NCI-H2029 (cell line): ENCODE measurements at places on chromosomes 3 and 15.

- DNase-seq, result no peak
Observed at GRCh38 chr15:89490814-89491315, 5.5 kb downstream of the RHCG start.

DNA sequence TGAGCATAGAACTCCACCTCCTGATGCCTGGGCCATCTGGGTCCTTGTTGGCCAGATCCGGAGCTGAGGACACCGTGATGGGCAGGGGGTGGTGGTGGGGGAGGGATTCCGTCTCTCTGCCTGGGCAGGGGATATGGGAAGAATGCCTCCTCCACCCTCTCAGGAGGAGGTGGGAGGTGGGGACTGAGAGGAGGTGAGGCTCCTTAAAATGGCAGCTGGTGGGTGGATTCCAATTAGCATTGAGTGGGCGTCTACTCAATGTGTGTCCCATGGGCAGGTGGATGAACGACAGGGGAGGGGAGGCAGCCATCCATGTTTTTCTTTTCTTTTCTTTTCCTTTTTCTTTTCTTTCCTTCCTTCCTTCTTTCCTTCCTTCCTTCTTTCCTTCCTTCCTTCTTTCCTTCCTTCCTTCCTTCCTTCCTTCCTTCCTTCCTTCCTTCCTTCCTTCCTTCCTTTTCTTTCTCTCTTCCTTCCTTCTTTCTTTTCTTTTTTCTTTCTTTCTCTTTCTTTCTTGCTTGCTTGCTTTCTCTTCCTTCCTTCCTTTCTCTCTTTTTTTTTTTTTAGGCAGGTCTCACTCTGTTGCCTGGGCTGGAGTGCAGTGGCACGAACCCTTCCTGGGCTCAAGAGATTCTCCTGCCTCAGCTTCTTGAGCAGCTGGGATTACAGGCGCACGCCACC, 5.0 kb downstream of the SLC28A1 start:
- no peak for DNase-seq

DNA sequence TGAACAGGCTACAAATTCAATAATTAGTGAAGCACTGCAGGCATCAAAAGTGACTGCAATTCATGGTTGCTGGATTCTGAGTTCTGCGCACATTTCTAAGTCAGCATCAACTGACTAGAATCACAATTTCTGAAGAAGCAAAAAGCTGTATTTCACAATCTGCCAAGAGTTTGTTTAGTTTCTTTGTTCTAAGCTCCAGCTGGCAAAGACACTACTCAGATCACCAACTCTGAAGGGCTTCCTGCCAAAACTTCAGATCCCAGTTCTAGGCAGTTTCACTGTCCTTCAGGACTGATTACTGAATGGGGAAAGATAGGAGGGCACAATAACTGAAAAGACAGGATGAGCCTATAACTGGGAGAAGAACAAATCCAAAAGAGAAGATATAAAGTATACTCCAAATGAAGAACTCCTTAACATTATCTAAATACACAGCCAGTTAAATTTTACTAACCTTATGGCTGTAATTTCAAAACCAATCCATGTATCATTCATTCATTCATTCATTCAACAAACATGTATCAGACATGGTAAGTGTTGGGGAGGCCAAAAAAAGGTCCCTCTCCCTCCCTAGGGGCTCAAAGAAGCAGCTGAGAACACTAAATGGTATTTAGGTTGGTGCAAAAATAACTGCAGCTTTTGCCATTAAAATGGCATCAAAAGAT, 17.1 kb downstream of the TJP1 start:
- no peak for DNase-seq

- no peak for DNase-seq
Observed at GRCh38 chr3:5013021-5013906, 34.0 kb downstream of the BHLHE40 start.

DNA sequence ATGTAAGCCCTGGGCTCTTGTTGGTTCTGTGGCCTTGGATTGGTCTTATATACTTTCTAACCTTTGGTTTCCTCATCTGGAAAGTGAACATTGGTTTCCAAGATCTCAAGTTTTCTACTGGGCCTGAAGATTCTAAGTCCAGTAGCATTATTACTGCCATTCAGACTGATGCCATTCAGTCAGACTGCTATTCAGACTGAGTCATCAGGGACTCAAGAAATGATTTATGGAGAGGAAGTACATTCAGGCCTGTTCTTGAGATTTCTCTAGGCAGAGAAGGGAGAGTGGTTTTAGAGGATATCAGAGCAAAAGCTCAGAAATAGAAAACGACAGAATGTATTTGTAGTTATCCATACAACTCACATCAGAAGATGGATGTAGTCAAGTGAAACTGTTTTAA, 557.2 kb downstream of the NR2F2 start:
- no peak for DNase-seq

DNA sequence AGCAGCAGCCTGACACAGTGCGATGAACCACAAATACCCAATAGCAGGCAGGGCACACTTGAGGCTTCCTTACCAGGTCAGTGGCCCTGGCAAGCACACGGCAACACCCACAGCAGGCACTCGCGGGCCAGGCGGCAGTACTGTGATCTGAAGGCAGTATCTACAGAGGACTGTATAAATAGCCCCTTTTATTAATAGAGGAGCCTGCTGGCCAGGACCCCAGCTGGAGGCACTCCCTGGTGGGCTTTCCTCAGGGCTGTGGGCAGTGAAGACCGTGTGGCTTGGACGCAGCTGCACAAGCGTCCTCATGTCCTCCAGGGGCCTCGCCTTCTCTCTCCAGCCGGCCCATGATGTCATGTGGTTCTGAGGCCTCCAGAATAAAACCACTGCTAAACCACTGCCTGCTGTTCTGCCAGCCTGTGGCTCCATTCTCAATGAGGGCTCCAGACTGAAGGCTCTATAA, 44.1 kb downstream of the LRIG1 start:
- no peak for DNase-seq

DNA sequence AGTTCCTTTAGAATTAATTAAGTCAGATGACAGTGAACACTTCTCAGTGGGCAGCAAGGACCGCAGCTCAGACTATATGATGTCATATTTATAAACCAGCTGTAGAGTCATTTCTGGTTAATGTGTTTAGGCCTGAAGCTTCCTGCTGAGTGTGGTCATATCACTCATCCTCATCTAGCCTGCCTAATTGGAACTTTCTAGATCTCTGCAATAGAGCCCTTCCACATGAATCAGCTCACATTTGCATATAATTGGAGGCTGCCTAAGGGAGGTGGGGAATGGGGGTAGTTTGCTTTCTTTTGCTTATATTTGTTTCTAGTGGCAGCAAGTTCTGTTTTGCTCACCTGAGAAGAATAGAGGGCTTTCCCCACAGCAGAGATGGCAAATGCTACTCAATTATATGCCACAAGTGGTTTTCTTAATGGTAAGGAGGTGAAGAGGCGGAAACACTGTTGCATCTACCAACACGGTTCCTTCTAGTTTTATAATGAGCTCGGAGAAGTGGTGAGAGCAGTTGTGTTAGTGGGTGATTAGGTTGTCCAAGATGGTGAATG, 148.1 kb downstream of the KLHL25 start:
- no peak for DNase-seq

DNA sequence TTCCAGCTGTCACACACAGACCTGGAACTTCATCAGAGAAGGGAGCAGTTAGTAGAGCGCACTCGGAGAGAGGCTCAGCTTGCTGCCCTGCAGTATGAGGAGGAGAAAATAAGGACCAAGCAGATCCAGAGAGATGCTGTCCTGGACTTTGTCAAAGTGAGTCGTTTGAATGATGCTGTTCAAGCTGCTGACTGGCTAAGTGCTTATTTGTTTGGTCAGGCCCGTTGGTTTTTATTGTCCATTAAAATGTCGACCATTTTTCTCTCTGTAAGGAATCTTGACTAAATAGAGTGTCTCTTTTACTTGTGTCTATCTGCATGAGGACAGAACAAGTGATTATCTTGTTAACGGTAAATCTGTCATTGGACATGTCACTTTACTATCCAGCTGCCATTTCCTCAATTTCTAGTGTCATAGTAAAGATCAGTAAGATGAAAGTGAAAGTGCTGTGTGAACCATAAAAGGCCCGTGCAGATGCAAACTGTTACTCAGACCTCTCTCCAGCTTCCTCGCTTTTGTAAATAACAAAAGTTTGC, 56.9 kb downstream of the LRCH3 start:
- no peak for DNase-seq

DNA sequence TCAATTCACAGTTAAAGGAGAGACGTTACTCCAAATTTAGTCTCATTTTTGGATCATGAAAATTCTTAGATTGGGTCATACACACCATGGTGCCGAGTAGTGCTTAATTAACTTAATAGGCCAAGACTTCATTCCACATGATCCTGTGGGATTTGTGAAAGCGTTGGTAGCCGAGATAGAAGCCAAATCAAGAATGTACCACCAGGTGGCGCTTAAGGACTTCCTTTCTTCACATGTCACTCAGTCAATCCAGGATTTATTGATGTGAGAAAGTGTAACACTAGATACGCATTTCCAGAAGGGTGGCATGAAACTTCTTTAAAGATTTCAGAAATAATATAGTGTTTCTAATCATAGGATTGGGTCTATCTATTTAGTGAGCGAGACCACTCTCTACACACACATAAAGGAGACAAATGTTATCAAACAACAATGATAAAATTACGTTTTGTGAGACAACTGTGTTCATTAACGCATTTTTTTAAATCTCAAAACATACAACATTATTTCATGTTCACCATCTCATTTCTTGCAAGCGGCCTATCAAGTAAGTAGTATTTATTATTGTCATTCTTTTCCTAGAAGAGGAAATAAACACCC, 436.1 kb downstream of the CHL1 start:
- DNase-seq, result peak; percentile 55

- DNase-seq, result no peak
Observed at GRCh38 chr3:24270744-24271143, 223.9 kb downstream of the THRB start.

DNA sequence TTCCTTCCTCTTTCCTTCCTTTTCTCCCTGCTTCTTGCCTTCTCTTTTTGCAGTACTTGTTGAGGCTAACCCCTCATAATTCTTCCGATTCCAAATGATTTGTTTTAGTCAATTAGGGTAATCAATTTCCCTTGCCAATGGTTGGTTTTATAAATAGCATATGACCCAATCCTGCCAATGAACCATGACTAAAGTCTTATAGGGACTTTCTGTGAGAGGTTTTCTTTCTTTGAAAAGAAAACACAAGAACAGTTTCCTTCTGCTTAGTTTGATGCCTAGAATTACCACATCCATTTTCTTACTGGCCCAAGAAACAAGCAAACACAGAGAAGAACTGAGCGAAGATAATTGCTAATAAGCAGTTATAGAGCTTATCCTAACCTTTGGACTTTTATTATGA, 292.5 kb upstream of the SATB1 start:
- DNase-seq, result no peak

DNA sequence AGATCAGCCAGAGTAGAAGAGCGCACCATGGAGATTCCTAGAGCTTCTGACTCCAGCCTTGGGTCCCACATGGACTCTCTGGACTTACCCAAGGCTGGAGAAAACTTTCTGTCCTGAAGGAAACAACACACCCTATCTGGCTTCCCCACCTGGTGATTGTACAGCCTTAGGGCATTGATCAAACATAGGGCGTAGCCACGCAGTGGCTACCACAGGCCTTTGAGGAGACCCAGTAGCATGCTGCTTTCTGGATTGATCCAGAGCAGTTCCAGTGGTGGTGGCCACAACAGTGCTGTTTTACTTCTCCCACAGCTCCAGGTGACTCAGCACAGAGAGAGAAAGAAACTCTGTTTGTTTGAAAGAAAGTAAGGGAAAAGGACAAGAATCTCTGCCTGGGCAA, 23.5 kb downstream of the PYDC2 start:
- DNase-seq, result no peak

- DNase-seq, result no peak
Observed at GRCh38 chr3:65524584-65524983, 514.1 kb downstream of the MAGI1 start.

DNA sequence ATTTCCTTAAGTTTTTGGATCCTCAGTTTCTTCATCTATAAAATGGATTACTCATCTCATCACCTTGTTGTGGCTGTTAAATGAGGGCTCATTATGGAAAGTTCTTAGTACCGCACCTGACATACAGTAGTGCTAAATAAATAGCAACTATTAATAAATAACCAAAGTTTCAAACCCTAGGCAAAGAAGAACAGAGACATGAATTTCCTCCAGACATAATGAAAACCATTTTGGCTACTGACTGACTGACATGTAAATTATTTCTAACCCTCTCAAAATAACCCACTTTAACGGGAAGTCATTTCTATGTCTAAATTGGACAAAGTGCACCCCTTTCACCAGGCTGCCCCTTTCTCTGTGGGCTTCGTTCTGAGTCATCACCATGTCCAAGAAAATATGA, 17.4 kb upstream of the KLHL6 start:
- no peak for DNase-seq

DNA sequence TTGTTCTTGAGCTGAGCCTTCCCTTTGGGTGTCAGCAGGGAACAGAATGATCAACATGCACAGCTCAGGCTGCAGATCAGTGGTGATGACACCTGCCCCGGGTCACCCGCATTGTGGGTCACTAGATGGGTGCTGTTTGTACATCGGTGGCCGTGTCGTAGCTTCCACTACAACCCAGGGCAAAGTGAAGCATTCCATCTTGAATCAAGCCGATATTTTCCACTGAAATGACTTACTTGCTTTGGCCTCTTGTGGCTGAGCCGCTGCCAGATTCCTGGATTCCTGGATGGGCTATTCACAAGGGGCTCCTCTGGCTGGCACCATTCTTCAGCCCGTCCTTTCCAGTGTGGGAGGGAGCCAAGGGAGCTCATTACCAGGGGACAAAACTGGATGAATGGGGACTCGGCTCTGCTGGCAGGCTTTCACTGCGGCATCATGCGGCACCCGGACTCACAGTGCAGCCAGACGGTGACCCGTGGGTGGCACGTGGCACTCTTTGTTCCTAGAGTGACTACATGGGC, 65.6 kb downstream of the SLCO3A1 start:
- no peak for DNase-seq
